ENCODE measurements at places on chromosomes 2 and 18.

GRCh38 chr18:78699499-78699898, 280.1 kb upstream of the SALL3 start:
- DNase-seq: no peak

- DNase-seq: no peak
These were observed 6.4 kb downstream of the DPYSL5 start for GRCh38 chr2:26854283-26854827.

GRCh38 chr2:71893646-71894045, 254.0 kb downstream of the CYP26B1 start:
- DNase-seq: no peak

- DNase-seq: no peak
These were observed 952 bp downstream of the ELMOD3 start for GRCh38 chr2:85355521-85355920.

DNA sequence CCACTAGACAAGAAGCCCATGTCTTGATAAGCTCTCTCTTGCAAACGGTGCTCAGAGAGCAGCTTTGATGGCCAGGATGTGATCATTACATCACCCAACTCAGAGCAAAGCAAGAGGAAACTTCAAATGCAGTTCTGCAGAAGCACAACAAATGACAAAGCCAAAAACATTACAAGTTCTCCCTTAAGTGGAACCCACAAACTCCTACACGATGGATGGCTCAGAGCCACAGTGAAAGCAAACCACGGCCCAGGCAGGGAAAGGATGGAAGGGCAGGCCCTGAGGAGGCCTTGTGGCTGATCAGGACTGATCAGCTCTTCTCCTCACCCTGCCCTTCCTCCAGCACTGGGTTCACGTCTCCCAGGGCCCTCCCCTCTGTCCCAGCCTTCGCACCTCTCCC, 326.4 kb downstream of the EIPR1 start:
- DNase-seq: no peak

DNA sequence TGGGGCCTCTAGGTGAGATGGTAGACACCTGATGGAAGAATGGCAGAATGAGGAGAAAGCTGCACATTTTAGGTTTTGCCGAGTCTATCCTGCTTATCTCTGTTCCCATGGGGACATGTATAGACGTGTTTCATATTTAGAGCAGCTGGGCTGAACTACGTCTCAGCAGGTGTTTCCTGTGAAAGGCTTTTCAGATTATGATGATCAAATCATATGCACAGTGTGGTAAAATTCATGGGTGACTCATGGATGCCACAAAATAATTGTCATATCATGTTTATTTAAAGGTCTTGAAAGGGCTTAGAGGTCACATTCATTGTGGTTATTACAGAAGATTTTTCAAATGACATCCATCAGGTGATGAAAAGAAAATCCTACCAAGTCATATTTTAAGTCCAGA, 90.5 kb downstream of the ICOS start:
- peak; percentile 77 for DNase-seq

DNA sequence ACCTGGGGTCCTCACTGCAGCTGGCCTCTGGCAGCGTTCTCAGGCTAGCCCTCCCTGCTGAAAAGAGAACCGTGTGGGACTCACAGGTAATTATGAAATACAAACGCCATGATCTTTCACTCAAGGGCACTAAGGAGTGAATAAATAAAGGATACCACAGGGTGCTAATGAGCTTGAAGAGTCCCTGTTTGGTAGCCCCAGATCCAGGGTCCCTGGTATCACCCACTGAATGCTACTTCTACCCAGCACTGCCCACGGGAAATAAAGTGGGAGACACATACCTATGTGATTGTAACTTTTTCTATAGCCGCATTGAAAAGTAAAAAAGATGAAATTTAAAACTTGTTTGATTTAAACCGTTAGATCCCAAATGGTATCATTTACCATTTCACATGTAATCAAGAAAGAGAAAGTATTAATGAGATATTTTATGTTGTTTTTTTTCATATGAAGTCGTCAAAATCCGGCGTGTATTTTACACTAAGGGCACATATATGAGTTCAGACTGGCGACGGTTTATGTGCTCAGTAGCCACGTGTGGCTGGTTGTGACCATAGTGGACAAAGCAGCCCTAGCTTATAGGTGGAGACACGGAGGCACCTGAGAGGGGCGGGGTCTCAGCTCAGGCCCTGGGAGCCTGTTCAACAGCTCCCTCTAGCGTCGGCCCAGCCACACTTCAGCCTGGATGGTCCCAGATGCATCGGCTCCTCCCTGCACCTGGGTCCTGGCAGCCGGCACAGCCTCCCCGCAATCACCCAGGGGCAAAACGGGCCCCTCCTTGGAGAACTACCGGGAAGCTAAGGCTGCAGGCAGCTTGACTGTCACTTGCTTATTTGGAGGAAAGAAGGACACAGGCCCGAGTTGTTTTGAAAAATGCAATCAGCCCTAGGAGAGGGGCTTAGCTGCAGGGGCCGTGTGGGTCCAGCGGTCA, 39.2 kb downstream of the ODC1 start:
- DNase-seq: peak; percentile 80

DNA sequence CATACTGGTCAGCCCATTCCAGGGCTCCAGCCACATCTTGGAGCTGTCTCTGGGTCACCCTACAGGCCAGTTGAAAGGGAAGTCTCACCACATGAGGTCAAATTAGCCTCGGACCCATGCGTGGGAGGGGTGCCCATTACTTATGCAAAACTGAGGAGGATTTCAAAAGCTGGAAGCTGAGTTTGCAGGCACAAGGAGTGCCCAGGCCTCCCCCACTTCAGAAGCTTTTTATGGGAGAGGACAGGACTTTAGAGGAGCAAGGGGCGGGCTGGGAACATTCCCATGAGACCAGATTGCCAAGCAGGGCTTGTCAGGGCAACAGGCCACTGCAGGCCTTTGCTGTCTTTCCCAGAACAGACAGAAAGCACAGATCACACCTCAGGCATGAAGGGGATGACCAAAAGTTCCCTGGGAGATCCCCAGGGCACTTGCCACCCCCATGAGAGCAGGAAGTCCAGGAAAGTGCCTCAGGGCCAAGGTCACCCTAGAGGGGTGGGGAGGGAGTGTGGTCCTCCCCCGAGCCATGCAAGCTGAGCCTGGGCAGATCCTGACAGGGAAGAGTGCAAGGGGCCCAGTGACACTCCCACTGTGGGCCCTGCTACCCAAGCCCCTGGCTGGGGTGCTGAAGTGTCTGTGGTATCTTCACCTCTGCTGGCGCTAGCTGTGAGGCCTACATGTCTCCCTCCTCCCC, 267.7 kb downstream of the BCL11A start:
- no peak for DNase-seq

DNA sequence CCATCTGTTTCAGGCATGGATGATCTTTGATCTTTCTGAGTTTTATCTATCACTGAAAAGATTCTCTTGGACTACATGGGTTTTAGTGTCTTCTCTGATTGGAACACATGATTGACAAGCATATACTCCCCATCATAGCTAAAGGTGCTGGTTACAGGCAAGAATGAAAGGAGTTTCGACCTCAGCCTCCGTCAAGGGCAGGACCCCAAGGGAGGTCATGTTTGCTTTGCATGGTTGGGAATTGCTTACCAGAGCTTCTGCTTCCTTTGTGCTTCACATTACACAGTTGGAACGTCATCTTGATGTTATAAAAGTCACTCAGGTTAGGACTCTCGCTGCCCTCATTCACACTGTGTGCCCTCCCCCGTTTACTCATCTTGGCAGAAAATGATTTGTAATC, 287.7 kb downstream of the PIK3C3 start:
- no peak for DNase-seq

DNA sequence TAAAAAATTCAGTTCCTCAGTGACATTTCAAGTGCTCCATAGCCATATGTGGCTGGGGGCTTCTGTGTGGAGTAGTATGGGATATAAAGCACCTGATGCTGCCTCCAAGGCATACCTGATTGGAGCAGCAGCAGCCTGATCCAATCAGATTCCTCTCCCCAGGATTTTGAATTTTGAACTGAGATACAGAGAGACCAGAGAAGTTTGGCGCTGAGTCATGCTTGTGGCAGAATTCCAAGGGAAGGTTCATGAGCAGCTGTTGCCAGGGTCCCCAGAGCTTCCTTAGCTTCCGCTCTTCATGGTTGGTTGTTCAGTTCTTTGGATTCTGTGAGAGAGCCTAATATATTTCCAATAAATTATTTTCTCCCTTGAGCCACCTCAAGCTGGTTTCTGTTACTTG, 29.0 kb upstream of the CFAP36 start:
- DNase-seq: no peak

- DNase-seq: no peak
These were observed 60.9 kb upstream of the ZNF397 start for GRCh38 chr18:35179906-35180305.

DNA sequence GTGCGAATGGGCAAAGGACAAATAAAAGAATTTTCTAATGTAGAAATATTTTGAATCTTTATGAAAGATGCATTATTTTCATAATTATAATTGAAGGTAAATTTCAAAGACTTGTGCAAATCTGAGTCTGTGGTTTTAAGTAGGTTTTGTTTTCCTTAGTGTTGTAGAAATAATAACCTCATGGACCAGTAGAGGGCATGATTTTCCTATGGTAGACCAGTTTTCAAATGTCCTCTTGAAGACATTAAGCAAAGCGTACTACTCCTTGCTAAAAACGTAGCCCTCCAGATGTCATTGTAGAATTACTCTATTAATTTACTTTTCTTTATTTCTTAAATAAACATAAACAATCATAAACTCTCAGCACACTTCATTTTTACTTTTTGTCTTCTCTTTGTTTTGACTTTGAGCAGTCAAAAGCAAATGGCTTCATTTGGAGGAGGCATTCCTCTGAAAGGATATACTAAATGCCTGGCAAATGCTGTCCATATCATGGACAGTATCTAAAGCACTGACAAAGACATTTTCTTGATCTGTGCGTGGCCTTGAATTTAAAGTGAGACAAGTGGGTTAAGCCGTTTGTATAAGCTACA, 85.8 kb upstream of the FAM237A start:
- peak; percentile 37 for DNase-seq

DNA sequence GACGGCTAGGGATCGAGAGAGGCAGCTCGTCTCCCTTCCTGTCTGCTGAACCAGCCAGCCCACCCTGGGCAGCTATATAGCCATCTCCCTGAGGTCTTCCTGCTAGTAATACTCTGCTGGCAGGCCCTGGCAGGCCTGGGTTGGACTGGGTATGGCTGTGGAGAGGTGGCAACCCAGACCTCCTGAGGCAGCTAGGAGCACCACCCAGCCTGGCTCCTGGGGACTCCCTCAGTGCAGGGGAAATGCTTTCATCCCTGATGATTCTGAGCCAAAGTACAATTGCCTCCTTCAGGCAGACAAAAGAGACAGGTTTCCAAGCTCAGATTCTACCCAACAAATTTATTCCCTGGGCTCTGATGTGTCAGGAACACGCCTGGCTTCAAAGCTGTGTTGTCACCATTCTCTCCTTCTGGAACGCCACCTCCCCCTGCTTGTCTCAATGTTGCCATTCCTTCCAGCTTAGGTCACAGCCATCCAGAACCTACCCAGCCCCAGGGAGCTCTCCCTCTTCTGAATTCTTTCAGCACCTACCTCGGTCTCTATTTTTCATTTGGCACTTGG, 4.7 kb upstream of the DNAJB2 start:
- DNase-seq: no peak

DNA sequence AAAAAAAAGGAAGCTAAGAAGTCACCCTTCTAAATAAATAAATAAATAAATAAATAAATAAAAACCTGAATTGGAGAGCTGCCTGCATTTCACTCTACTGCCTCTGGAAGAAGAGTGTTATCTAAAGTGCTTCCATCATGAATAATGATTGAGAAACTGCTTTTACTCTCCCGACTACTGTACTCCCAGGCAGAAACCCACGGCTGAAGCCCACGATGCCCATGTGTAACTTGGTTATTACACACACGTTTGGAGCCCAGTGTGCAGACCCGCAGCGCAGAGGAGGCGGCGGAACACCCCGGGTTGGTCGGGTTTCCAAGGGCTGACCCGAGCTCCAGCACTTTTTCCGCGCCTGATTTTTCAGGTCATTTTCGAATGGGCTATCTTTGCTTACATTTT, 697 bp upstream of the SPATS2L start:
- peak; percentile 1 for DNase-seq

DNA sequence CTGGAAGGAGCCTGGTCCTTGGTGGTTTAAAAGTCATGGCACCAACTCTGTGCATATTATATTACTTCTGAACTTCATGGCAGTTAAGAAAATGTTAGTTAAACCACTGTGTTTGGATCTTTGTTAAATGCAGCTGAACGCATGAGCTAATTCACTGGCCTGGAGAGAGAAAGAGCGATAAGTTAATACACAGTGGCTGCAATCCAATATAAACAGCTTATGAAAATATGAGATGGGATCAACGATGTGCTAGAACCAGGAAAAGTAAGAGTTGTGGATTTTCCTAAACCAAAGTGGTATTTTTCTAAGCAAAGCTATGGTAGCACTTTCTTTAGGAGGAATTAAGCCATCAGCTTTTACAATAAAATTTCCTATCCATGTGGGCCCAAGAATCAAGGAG, 326.7 kb downstream of the MTX2 start:
- no peak for DNase-seq

DNA sequence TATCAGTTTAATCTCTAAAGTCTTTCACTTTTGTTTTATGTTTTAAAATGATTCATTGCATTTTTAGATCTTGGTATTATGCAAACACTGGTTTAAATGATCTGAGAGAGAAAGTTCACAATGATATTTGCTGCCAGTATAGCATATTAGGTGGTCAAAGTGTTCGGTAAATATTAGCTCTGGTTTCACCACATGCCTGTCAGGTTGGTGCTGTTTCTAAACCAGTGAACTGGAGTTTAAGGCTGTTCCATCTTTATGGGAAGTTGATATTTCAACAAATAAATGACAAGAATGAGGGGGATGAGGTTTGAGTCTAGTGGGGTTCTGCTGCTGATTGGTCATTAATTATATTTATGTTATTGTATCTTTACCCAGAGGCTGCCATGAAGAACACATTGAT, 436.4 kb downstream of the DCDC2C start:
- DNase-seq: no peak

DNA sequence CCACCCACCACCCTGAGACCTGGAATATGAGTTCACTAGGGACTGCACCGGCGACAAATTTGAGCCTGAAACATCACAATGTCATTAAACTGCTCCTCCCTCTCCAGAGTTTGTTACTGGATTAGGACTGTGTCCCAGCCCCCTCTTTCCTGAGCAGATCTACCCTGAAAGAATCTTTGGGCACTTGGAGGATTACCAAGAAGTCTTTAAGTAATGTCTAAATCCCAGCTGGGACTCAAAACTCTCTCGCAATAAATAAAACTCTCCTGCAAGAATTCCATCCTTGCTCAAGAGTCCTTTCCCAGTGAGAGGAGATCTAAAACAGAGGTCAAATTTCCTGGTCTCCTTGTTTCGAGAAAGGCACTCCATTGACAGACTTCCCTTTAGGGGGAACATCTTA, 20.9 kb downstream of the GKN2 start:
- no peak for DNase-seq

- no peak for DNase-seq
These were observed 1.8 kb upstream of the PCARE start for GRCh38 chr2:29075894-29076705.

DNA sequence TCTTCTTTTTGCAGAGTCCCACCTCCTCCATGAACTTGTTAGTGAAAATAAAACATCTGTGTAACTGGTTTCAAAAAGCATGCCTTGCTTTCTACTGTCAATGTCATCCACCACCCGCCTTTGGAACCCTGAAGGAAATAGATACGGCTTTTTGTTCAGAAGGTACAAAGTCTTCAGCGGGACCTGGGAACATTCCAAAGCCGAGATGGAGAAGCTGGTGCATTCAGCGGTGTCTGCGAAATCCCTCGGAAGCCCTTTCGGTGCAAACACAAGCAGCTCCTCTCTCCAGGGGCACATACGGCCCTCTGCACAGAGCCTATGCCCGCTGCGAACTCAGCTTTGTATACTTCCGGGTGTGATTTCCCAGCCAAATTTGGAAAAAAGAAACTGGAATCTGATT, 555.8 kb upstream of the SALL3 start:
- DNase-seq: no peak

Data from CD4-positive, alpha-beta memory T cell (primary cell).